Lower leg skin (tissue), 4 donors: ENCODE measurements at places on chromosomes 7 and 10.

DNA sequence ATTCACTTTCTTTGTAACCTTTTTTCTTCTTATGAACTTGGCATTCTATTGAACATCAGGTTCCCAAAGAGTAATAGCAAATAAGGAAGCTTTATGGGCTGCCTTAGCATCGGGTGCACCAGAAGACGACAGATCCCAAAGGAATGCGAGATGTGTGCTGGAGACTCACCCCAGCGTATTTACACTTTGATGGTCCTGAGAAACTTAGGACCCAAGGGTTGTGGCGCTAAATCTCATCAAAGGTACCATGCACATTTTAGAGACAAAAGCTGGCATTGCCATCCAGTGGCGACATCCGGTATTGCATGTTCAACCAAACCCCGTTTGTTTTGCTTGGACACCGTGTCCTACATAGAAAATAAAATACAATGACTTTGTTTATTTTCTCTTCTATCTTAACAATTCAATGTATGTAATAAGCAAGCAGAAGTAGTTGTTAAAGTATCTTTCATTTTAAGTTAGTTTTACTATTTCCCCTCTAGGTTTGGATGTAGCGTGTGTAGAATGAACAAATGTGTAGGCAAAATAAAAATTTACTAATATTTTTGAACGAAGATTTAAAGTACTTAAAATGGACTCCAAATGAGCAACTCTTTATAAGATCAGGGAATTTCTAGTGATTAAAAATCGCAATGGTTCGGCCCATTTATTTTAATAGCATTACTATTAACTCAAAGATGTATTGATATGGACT is 1154.8 kb downstream of the GATA3 start:
- peak; percentile 58 for DNase-seq

- no peak for DNase-seq
Measured at GRCh38 chr7:22481726-22482125, 18.3 kb downstream of the STEAP1B start.

DNA sequence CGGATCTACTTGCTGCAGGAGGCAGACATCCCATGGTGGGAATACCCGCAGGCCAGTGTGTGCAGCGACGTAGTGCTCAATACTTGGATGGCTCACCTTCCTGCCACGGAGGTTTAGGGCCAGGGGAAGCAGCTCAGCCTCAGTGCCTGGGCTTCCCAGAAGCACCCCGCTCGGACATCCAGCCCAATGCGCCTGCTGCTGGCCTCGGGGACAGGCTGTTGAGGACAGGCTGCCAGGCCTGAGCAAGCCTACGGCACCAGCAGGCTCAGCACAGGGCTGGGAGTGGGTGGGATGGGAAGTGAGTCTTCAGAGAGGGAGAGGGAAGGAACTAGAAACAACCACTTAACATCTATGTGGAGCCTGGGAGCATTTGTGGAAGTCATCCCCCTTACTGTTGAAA is 441.3 kb upstream of the MGMT start:
- DNase-seq = no peak

DNA sequence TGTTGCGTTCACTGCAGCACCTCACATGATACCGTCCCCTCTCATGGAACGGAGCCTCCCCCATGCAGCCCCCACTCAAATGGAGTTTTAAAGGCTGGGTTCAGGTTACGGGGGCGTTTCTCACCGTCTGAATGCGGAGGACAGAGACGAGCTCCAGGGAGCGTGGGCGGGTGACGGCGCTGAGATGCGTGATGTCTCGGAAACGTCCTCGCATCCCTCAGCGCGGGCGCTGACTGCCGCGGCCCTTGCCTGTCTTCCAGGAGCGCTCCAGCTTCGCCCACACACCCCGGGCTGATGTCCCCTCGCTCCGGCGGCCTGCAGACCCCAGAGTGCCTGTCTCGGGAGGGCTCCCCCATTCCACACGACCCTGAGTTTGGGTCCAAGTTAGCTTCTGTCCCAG is 16.6 kb upstream of the AP5Z1 start:
- no peak for DNase-seq

GRCh38 chr7:77827999-77828398 is 29.4 kb downstream of the PHTF2 start:
- DNase-seq = no peak

GRCh38 chr10:17644485-17644943 is 563 bp downstream of the STAM start:
- DNase-seq = no peak

GRCh38 chr10:34727595-34728033 is 87.5 kb downstream of the PARD3 start:
- no peak for DNase-seq

- peak; percentile 76 for DNase-seq
Measured at GRCh38 chr7:22577470-22578001, 77.5 kb upstream of the STEAP1B start.

- DNase-seq = no peak
Measured at GRCh38 chr7:64653721-64654401, 12.1 kb upstream of the ZNF107 start.

- DNase-seq = no peak
Measured at GRCh38 chr10:8758029-8758428, 703.5 kb downstream of the GATA3 start.

DNA sequence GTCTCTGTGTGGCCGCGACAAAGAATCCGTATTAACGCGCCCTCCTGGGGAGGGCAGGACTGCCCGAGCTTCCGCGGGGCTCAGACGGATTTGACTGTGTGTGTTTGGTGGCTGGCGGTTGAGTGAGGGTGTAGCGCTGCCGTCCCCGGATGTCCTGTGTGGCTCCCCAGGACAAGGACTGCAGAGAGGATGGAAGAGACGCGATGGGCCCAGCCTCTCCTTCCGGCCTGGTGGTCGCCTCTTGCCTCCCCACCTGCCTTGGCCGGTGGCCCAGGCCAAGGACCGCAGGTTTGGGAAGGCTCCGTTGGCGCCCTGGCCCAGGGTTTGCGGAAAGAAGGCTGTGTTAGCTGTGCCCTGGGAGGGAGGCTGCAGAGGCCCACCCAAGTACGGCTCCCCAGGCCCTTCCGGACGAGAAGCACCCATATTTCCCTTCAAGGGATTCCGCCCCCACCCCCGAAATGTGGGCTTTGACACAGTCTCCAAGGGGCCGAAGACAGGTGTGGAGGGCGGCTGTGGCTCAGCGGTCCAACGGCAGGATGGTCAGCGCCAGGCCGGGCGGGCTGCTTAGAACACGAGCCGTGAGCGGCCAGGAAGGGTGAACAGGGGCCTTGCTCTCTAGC is 2.3 kb downstream of the UNCX start:
- no peak for DNase-seq

GRCh38 chr7:37832194-37832593 is 16.2 kb upstream of the NME8 start:
- DNase-seq = peak; percentile 92

DNA sequence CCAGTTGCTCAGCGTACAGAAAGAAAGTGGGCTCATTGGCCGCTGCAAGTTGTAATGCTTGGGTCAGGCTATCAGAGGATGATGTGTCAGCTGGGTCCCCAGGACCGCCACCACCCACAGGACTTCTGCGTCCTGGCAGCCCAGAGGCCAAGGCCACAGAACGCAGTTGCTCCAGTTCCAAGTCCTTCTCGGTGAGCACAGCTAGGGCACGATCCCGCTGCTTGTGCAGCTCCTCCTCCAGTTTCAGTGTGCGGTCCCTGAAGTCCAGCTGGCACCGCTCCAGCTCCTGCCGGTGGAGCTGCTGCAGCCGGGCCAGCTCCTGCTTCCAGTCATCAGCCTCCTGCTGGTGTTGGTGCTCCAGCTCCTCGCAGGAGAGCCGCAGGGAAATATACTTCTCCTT is 3.0 kb downstream of the GCC1 start:
- DNase-seq = no peak

- DNase-seq = no peak
Measured at GRCh38 chr7:55133630-55134358, 115.0 kb downstream of the EGFR start.

- no peak for DNase-seq
Measured at GRCh38 chr10:59687657-59688056, 22.0 kb downstream of the SLC16A9 start.

- DNase-seq = no peak
Measured at GRCh38 chr10:73931767-73932619, 21.1 kb downstream of the PLAU start.

DNA sequence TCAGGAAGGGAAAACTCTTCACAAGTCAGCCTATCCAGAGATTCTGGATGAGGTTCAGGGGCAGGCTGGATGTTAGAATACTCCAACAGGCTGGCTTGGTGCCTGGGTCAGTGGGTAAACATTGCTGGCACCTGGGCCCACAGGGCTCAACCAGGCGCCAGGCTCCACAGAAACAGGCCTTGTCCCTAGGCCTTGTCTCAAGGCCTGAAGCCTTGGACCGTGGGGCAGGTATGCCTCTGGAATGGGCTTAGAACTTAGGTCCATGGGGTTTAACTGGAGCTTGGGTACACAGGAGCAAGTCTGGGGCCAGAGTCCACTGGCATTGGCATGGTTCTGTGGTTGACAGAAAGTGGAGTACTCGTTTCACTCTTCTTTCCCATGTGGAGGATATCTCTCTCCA is 263.0 kb upstream of the ETV1 start:
- no peak for DNase-seq

DNA sequence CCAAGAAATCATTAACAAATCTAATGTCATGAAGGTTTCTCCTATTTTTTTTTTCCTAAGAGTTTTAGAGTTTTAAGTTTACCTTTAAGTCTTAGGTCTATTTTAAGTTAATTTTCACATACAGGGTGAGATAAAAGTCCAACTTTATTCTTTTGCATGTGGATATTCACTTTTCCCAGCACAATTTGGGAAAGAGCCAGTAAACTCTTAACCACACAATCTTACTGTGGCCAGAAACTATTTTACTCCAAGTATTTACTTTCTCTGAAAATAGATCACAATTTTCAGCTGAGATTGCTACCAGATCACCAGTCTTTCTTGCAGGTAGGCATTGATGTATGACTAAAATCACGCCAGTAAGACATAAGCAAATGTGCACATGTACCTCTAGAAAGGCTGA is 728.5 kb downstream of the TNS3 start:
- no peak for DNase-seq

GRCh38 chr7:26944501-26945358 is 80.3 kb upstream of the SKAP2 start:
- DNase-seq = no peak

- no peak for DNase-seq
Measured at GRCh38 chr7:98283887-98284222, 2.4 kb downstream of the BRI3 start.

GRCh38 chr7:46746695-46747687 is 825.9 kb upstream of the IGFBP3 start:
- no peak for DNase-seq

DNA sequence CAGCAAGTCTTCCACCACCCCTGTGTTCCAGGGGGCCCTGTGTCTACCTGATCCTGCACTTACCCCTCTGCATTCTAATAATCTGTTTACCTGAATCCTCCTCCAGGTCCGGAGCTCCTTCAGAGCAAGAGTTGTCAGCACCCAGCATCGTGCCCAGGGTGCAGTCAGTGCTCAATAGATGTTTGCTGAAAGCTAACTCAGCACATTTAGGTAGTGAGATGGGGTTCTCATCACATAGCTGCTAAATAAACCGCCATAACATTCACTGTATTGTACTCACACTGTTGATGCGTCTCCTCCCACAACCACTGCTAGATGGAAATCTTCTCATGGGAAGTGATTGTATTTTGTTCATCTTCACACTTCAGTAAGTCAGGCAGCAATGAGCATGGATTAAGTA is 376.5 kb upstream of the C7orf33 start:
- no peak for DNase-seq

GRCh38 chr7:137074391-137075030 is 206.1 kb downstream of the CHRM2 start:
- no peak for DNase-seq

GRCh38 chr10:91007655-91008054 is 86.8 kb upstream of the ANKRD1 start:
- DNase-seq = no peak

- DNase-seq = no peak
Measured at GRCh38 chr7:115136796-115137443, 215.0 kb downstream of the MDFIC start.

GRCh38 chr10:34112171-34112782 is 702.8 kb downstream of the PARD3 start:
- DNase-seq = no peak

DNA sequence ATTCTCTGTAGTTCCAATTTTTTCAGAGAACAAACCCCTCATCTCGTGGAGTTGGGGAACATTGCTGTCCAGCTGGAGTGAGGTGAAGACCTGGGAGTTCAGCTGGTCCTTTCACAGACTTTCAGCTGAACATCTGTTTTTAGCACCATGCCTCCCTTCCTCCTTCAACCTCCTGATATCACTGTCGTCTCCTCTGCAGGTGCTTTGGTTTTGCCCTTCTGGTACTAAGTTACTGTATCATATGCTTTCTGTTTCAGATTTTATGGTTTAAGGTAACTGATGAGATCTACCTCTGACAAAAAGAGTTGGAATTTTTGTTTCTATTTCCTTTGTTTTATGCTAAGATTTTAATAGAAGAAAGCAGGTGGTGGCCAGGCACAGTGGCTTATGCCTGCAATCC is 102.9 kb downstream of the ZNF438 start:
- DNase-seq = no peak

GRCh38 chr10:44988957-44989585 is 10.5 kb upstream of the DEPP1 start:
- peak; percentile 9 for DNase-seq

DNA sequence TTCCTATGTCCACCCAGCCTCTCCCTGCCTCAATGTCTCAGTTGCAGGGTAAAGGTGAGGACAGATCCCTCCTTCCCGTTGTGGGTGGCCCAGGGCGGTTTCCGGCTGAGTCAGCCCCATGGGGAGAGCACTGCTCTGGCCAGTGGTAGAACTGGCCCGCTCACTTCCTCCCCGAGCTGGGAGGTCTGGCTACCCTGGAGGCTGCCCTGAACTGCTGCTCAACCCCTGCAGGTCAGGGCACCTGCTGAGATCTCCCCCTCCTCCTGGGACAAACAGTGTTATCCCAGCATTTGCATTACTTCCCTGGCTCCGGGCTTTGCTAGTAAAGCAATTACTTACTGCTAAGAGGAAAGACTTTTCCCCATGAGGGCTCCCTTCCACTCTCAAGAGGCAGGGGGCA is 21.4 kb upstream of the IMPDH1 start:
- no peak for DNase-seq

GRCh38 chr7:92648067-92648466 is 57.9 kb upstream of the FAM133B start:
- no peak for DNase-seq

DNA sequence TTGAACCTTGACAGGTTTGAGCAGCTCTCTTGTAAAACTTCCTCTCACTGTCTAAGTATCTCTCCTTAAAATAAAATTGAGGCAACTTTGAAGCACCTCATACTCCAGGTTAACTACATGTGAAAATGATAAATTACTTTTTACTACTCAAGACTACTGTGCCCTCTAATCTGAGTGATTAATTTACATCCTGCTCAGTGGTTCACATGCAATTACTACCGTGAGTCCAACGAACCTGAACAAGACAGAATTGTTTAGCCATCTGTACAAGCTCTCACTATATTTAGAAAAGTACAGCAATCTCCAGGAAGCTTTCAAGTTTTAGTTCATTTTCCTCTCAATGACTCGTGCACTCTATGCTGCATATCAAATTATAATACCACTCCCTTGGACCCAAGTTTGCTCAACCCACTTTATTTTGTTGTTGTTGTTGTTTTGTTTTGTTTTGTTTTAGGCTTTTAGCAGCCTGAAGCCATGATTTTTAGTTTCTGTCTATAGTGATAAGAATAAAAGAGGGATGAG is 21.2 kb downstream of the PDE1C start:
- DNase-seq = no peak
